MV-4-11 (cell line): ENCODE measurements at places on chromosomes 16 and 17.

- no peak for DNase-seq
Observed at GRCh38 chr17:10088444-10088843, 110.0 kb downstream of the GAS7 start.

DNA sequence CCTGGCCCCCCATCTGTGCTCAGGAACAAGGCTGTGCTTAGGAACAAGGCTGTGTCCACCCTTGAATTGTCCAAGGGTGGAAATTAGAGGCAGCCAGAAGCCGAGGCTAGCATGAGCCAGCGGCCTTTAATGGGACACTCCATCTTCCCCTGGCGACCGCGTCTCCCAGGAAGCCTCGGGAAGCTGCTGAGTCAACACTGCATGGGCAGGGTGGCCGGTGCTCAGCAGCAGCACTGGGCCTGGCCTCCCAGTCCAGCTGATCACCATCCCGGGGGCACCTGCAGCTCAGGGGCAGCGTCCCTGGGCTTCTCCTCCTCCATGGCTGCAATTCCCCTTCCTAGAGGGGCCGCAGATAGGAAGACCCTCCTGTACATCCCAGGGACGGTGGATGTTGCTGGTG, 180.8 kb downstream of the ENGASE start:
- no peak for DNase-seq

DNA sequence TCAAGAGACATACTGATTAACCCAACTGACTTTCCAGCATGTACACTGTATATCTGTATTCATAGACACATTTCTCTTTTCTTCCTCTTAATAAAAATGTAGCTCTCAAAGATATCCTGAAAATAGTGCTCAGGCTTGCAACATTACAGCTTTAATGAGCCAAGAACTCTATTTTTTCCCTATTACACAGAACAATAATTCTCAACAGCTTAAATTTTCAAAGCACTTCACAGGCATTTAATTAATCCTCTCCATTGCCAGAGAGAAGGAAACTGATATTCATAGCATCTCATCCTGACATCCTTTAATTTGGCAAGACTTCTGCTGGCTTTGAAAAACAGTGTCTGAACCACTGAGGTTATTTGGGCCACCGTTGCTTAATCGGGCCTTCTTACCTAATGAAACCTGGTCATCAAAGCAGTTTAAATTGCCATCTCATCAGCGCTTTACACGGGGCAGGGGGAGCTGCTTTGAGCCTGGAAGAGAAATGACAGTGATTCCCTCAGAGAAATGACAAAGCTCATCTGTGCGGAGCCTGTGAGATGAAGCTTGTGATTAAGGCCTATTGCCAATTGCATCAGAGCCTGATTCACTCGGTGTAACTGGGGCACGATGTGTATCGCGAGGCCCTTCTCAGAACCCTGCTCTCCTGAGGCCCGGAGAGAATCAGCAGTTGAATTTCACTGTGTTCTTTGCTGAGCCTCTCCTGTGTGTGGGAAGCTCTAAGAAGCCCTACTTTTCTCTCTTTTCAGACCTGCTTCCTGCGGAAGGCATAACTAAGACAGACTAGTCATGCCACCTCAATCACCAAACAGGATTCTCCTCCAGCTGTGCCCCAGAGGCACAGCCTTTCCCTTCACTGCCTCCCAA, 8.5 kb upstream of the SIAH1 start:
- DNase-seq: peak; percentile 18

- no peak for DNase-seq
Observed at GRCh38 chr17:78674156-78674555, 97.0 kb upstream of the DNAH17 start.

DNA sequence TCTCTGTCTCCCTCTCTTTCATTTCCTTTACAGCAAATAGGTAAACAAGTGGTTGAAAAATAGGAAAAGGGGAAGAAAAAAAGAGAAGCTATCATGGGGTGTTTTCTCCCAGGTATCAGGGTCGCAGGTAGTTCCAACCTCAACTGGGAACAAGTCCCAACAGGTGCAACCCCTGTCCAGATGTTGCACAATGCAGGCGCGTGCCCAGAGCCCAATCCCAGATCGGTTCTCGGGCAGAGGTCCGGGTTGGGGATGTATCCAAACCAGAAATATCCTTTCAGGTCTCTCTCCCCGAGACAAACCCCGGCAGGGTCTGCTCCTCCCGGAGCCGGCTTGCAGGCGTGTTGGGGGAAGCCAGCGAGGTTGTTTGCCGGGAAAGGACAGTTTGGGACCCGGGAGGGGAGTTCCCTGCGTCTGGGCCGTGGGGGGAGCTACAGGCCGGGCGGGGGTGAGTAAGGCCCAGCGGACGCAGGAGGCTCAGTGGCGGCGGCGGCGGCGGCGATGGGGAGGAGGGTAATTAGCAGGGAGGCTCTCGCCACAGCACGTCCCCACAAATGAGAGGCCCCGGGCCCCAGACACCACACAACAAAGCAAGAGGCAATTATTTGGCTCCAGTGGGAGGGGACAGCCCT, 21.2 kb upstream of the SP6 start:
- no peak for DNase-seq

DNA sequence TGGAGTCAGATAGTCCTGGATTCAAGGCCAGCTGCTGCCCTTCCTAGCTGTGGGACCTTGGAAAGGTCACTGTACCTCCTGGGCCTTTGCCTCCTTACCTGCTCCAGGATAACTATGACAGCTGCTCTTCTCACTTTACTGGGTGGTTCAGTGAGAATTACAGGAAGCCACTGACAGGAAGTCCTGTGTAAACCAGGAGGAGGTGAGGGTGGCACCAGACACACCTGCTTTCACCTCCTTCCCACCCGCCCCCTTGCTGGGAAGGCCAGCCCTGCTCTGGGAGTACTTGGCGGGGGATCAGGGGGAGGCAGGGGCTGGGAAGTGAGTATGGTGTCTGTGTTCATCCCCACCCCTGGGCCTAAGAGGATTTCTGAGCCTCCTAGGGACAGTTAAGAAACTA, 42.6 kb downstream of the CPNE2 start:
- DNase-seq: no peak

DNA sequence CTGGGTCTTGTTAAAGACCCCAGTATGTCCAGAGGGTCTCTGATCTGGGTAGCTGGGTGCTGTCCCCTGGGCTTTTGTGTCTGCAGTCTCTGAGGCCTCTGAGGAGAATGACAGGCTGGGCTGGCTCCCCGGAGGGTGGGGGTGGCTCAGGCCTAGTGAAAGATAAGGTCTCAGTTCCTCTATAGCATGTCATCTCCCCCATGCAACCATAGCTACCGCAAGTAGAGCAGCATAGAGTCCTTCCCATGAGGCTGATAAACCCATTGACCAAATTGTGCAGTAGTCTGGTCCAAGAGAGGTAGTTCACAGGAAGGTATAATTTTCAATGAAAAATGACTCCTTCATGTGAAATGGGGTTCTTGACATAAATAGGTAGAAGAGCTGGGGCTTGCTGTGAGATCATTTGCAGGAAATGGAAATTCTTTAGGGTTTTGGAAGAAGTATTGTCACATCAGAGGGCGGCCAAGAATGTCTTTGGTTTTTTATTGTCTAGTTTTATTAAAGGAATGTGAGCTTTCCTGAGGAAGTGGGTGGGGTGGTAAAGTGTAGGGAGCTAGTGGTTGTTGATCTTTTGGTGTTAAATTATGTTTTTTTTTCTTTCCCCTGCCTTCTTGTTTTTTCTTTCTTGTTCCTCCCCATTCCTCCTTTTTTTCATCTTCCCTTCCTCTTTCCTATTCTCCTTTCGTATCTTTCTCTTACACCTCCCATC, 21.0 kb downstream of the SLC7A6OS start:
- DNase-seq: peak; percentile 89

DNA sequence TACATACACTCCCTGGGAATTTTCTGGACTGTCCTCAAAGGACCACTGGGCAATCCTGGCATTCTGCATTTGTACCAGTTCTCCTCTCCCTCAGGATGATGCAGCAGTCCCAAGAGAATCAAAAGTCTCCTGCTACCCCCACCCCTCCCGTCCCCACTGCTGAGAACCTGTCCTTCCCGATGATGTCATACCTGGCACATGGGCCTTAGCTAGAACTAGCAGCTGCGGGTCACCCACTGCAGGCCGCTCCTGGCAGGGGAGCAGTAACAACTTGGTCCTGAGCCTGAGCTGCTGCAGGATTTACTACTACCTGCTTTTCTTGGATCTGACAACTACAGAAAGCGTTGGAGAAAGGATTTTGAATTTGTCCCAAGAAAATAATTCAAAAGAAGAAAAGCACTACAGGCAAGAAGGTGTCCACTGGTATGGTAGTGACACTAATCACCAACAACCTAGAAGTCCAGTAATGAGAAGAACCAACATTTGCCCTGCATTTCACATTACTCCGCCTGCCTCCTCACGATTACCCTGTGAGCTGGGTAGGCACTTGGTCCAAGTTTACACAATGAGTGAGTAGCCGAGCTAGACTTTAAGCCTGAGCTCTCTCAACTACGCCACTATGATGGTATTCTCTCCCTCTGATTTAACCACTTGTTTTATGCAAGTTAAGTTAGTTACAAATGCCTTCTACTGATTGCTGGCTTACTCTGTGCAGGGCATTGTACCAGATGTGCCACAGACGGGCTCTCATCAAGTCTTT, 55.3 kb upstream of the ETV4 start:
- no peak for DNase-seq

DNA sequence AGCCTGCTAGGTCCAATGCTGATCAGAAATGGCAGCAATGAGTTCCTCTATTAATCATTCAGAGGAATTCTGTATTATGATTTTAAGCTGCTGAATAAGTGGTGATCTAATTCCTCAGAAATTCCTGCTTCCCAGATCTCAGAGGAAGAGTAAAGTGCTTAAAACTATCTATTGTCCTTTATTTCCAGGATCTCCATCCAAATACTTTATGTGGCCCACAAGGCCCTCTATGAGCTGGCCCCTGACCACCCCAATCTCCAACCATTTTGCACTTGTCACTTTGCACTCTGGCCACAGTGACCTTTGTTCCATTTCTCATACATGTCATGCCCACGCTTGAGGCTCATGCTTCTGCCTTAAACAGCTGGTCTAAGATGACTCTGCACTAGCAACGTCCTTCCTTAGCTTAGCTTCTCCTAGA, 93.7 kb downstream of the CA10 start:
- no peak for DNase-seq

- DNase-seq: no peak
Observed at GRCh38 chr17:9020824-9021157, 519 bp upstream of the NTN1 start.

DNA sequence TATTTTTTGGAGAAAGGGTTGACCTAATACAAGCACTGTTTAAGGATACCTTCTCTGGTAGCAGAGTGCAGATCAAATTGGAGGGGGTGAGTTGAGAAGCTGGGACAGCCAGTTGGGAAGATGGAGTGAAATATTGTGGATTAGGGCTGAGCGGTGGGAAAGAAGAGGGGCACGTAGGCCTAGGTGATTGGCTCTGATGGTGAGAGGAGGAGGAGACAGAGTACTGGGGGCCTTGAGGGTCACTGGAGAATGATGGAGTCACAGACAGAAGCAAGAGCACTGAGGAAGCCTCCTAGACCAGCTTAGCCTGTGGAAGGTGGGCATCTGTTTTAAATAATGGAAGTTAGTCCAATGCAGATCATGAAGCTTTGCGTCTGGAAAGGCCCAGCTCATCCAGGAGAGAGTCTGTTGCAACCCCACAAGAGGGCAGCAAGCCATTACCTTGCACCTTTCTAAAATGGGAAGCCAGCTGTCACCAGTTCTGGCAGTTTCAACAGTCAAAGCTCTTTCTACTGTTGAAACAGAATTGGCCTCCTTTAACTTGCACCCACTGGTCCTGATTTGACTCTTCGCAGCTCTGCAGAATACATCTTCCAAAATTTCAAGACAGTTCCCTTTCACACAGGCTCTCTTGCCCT, 11.8 kb downstream of the SLC9A5 start:
- DNase-seq: peak; percentile 58

- DNase-seq: no peak
Observed at GRCh38 chr17:28331891-28332420, 3.3 kb downstream of the IFT20 start.

GRCh38 chr17:50507871-50508572, at the start of gene MYCBPAP:
Gene MYCBPAP, plus strand, starts transcription at chr17:50508439. Its CDS starts 236 bp downstream, at chr17:50508675.
- peak; percentile 68 for DNase-seq

GRCh38 chr16:13829697-13830299, 90.2 kb upstream of the ERCC4 start:
- DNase-seq: no peak

DNA sequence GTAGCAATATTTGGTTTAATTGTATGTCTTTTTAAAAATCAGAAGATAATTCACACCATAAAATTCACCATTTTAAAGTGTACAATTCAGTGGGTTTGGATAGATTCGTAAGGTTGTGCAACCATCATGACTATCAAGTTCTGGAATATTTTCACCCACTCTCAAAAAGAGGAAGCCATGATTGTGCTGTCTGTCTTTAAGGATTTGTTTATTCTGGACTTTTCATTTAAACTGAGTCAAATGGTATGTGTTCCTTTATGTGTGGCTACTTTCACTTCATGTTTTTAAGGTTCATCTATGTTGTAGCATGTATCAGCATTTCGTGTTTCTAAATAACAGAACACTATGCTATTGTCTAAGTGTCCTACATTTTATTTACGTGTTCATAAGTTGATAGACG, 68.1 kb upstream of the CPHXL start:
- peak; percentile 86 for DNase-seq

GRCh38 chr17:35717475-35717874, 14.0 kb upstream of the RASL10B start:
- no peak for DNase-seq

DNA sequence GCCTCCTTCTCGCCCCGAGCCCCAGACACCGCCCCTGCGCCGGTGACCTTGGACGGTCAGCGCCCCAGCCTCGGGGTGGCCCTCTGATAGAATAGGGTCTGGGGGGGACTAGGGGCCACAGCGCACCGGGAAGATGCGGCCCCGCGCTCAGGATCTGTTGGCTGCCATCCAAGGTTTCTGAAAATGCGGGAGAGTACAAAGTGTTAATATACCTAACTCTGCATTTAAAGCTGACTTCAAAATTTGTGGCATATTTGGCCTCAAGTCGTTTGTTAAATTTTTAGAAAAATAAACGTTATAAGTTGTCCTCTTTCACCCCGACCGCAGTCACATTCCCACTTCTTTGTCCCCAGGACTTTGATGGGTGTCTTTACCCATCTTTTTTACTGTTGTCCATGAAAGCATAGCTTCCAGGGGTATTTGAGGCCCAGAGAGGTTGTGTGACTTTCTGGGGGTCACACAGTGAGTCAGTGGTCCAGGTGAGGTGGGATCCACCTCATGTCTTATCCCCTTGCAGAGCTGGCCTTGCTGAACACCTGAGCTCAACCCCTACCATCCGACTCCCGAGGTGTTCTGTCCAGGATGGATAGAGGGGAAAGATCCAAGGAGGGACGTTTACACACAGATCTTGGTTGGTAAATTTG, 796 bp downstream of the NT5M start:
- DNase-seq: no peak

- no peak for DNase-seq
Observed at GRCh38 chr17:48178317-48178716, 70.8 kb downstream of the SNX11 start.
